ENCODE measurements at places on chromosomes 12 and 14.

- DNase-seq = no peak
These were observed 190.8 kb downstream of the ADAMTS20 start for GRCh38 chr12:43361031-43361710.

DNA sequence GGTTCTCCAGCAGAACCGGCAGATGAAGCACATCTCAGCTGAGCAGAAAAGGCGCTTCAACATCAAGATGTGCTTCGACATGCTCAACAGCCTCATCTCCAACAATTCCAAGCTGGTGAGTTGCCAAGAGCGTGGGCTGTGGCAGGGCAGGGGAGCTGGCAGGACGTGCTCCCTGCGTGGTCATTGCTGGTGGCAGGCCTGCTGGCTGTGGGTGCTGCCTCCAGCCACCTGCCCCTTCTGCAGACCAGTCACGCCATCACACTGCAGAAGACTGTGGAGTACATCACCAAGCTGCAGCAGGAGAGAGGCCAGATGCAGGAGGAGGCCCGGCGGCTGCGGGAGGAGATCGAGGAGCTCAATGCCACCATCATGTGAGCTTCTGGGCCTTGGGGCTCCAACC is 35.8 kb downstream of the IL31 start:
- no peak for DNase-seq

DNA sequence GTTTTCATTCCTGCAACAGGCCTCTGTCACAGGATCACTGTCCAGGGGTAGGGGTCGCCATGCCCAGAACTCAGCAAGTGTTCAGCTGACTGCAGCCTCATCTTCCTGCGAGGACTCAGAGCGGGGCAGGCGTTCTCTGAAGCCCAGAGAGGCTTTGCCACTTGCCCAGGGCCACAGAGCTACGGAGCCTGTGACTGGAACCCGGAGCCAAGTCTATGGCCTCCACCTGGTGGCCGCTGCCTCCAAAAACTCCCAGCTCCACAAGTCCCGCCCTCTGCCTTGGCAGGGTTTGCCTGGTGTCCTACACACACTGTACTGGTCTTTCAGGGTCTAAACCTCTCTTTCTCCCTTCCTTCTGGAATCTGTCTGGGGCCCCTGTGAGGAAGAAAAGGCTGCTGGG is 8.7 kb upstream of the PPP1R13B start:
- DNase-seq = no peak

GRCh38 chr12:27229367-27229766 is 14.7 kb upstream of the STK38L start:
- no peak for DNase-seq

DNA sequence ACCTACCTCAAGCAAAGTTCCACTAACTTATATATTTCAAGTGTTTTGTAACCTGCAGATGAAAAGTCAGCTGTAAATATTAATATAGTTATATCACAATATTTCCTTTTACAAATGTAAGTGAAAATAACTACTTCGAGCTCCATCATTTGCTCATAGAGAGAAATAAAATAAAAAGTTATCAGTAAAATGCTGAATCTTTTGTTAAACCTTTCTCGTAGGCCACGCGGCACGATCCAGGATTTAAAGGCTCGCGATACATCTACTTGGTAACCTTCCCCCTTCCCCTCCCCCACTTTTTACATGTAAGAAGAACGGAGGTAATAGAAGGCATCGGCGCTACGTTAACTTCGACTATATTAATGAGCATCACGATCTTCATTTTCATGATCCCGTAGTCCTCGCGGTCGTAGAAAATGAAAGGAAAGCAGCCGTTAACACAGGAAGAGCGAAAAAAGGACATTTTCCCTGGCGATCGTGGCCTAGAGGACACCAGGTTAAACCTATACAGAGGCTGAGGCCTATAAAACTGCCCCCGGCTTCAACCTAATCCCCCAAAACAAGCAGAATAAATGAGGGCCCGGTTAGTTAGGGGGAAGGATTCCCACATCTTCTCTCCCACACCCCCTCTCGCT is 508 bp downstream of the HNRNPC start:
- DNase-seq = no peak

DNA sequence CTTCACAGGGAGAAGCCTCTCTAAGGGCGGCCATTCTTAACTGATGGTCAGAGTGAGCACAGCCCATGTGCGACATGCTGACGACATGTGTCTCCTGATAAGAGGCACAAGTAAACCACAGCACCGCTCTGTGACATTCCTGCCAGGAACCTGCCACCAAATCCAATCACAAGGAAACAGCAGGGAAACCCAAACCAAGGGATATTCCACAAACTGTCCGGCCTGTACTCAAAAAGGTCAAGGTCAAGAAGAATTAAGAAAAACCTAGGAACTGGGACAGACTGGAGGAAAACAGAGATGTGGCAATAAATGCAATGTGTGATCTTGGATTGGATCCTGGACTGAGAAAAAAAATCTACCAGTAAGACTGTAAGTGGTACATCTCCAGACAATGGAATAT is 91.9 kb downstream of the SYNE3 start:
- no peak for DNase-seq

DNA sequence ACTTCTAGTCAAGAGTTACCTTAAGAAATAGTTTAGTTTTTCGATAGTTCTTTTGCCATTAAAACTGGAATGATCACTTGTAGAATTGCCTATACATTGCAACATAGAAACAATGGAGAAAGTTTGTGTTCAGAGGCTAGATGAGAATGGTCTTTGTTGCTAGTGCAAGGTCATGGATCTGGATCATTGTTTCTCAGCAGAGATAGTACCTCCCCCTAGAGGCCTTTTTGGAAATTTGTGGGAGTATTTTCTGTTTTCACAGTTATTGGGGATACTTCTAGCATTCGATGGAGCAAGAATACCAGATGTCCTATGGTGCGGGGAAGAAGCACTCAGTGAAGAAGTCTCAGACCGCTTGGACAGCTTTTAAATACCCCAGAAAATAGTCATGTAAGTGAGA is 138.8 kb upstream of the HMGA2 start:
- no peak for DNase-seq

DNA sequence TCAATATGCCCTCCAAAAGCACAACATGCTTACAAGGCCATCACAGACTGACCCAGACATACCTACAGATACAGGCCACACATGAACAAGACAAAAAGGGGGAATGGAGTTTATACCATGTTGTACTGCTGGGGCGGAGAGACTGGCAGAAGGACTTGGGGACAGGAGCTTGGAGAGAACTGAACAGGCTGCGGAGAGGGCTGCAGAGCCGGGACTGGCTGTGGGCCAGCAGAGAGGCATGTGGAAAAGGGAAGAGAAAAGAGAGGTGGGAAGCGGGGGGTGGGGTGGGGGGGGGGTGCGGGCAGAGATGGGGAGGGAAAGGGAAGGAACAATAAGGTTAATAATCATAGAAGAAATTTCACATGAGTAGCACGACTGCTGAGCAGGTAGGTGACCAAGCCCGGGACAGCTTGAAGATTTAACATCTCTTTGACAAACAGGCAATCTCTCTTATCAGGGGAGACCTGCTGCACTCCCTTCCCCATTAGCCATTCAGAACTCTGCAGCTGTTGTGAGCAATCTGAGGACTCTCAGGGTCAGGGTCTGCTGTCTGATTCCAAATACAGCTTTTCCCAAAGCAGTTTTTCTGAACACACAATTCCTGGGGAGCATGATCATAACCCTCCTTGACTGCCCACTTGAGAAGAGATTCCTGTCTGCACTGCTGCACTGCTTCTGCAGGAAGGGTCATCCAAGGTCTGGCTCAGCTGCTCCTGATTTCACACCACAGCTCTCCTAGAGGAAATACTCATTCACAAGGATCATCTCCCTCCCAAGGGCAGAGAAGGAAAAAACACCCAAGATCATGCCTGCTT is 21.6 kb upstream of the STAC3 start:
- no peak for DNase-seq

- no peak for DNase-seq
These were observed 153.7 kb downstream of the AACS start for GRCh38 chr12:125218952-125219351.

DNA sequence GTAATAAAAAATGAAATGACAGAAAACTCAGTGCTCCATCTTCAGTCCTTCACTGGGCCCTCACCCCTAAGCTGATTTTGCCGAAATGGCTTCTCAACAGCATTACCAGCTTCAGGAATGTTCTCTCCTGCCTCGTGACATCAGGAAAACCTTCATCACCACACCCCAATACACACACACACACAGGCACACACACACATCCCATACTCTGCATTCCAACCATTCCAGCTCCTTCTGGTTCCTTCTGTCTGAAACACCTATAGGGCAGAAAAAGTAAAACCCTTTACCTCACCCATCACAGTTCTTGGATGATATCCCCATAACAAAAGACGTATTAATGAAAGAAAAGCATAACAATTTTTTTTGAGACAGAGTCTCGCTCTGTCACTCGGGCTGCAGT is 75.9 kb downstream of the CCDC60 start:
- no peak for DNase-seq

DNA sequence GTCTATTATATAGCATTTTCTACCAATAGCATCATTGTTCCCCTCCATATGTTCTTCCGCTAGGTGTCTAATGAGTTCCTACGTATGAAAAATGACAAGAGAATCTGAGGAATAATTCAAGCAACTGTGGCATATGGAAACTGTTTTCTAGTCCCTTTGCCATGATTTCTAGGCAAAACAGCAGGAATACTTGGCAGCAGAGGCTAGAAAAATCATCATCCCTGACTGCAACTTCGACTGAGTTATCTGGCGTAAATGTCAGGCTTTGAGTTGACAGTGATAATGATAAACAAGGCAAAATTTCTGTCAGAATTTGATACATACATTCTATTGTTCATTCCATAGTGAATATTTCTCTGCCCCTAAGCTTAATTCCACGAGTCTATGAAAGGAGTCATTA is 572.8 kb upstream of the USP15 start:
- DNase-seq = no peak
